HFFc6 (cell line): ENCODE measurements at places on chromosomes 16 and 17. TPM values are rescaled to one million over a fixed set of nuclear protein-coding genes. Genes with fewer than 3 reads are reported as not detected.

NPB gene
- 0.40 to 0.99 TPM (median 0.78 TPM) in 3 replicates for total RNA-seq

HID1 gene
- total RNA-seq = 0.32 to 0.55 TPM (median 0.51 TPM) in 3 replicates

SLC47A1 gene
- total RNA-seq = not detected in 3 replicates

PYY gene
- total RNA-seq = not detected in 3 replicates

SCNN1B gene
- not detected in 3 replicates for total RNA-seq

IGSF6 gene
- total RNA-seq = not detected in 3 replicates

SLC9A5 gene
- 2.7 and 3.3 TPM in 2 replicates for total RNA-seq

RRAD gene
- 0.74 to 1.7 TPM (median 0.99 TPM) in 3 replicates for total RNA-seq

SECTM1 gene
- 2.4 and 4.1 TPM in 2 replicates for total RNA-seq

GRCh38 chr17:62882878-62883277, 74.8 kb upstream of the MARCHF10 start:
- H3K27ac ChIP-seq = no peak overlapping the region
- peaks cover 18% of the 10 kb centered on the region for H3K4me1 ChIP-seq
- no peaks in the 10 kb centered on the region for H3K36me3 ChIP-seq
- no peak overlapping the region for H3K4me3 ChIP-seq
- DNase-seq = peak; percentile 41
- H3K27me3 ChIP-seq = no peaks in the 10 kb centered on the region

DNA sequence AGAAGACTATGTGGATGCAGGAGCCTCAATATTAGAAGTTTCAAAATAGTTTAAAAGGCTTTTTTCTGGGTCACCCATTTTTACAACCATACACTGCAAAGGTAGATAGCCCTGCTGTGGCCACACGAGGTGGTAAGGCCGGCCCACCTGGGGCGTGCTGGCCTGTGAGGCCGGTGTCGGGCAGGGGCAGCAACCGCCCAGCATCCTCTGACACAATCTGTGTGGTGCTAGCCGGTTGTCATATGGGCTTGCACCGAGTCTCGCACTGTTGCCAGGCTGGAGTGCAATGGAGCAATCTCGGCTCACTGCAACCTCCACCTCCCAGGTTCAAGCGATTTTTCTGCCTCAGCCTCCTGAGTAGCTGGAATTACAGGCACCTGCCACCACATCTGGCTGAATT, 44.0 kb downstream of the CFAP20 start:
- H3K27ac ChIP-seq = no peak overlapping the region
- no peaks in the 10 kb centered on the region for H3K36me3 ChIP-seq
- no peaks in the 10 kb centered on the region for H3K4me1 ChIP-seq
- peaks cover 13% of the 10 kb centered on the region for H3K27me3 ChIP-seq
- no peak overlapping the region for H3K4me3 ChIP-seq

DNA sequence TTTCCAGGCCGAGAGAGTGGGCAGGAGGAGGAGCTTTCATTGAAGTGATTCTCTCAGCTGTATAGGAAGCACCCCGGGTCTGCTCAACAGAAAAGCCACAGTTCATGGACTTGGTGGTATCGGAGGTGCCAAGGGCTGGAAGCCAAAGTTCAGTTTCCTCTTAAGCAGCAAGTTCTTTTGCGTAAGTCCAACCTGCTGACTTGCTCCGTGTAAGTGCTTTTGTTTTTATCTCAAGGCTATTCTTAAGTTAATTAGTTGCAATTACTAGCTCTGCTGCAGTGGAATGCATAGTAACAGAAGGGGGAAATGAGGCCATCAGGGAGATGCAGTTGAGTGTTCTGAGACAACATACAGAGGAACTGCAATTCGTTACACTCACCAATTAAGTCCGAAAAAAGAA, 44.6 kb downstream of the SMIM36 start:
- H3K27ac ChIP-seq = no peak overlapping the region
- peaks cover 2% of the 10 kb centered on the region; the same call in 1 of the 2 replicates for H3K27me3 ChIP-seq
- no peaks in the 10 kb centered on the region for H3K4me1 ChIP-seq
- H3K4me3 ChIP-seq = no peak overlapping the region

DNA sequence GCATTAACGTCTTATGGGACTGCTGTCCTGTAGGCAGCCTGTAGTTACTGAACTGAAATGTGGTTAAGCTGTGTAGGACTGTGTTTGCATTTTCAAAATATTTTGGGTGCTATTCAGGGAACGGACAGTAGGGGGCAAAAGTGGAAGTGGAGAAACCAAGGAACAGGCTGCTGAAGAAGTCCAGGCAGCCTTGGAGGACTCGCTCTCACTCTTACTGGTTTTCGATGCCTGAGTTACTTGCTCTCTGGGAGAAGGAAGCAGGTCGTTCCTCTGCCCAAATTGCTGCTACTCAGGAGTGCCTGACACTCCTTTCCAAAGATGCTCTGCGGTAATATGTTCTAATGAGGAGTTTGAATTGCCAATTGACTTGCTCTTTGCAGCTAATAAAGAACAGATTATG, 64.5 kb upstream of the RBFOX1 start:
- H3K4me3 ChIP-seq = no peak overlapping the region
- H3K27me3 ChIP-seq = no peaks in the 10 kb centered on the region
- H3K27ac ChIP-seq = no peak overlapping the region
- no peaks in the 10 kb centered on the region for H3K36me3 ChIP-seq
- no peaks in the 10 kb centered on the region for H3K4me1 ChIP-seq
- no peak for DNase-seq

GRCh38 chr16:31078597-31079341, 4.5 kb downstream of the ZNF646 start:
- no peak overlapping the region for H3K4me3 ChIP-seq
- H3K27ac ChIP-seq = no peak overlapping the region
- peaks cover 15% of the 10 kb centered on the region for H3K4me1 ChIP-seq
- H3K27me3 ChIP-seq = no peaks in the 10 kb centered on the region

DNA sequence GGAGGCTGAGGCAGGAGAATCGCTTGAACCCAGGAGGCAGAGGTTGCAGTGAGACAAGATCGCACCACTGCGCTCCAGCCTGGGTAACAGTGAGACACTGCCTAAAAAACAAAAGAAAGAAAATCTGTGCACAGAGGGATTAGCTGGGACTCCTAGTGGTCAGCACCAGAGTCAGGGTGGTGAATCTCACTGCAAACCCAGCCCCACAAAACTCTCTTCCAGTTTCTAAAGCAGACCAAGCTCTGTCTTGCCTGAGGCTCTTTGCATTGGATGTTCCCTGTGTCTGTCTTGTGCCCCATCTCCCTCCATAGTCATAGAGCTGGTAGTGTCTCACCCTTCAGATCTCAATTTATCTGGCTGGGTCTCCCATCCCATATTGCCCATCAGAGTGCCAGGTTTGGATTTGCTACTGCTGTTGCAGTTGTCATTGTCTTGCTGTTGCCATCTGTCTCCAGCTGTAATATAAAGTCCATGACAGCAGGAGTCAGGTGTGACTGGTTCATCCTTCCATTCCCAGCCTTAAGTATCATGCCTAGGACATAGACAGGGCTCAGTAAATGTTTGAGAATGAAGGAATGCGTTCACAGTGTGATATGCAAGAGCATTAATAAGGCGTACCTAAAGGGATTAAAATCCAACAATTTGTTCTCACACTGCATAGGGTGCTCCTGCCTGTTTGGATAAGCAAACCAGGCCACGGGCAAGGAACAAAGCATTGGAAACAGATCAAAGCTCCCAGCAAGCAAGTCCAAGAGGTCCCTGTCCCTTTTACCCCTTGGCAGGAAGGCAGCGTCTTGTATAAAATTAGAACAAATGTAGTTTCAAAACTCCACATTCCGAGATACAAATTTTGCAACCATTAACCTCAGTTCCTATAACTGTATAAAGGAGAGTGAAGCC, 614.6 kb upstream of the CDH5 start:
- H3K4me3 ChIP-seq = no peak overlapping the region
- no peaks in the 10 kb centered on the region for H3K36me3 ChIP-seq
- H3K27me3 ChIP-seq = peaks cover 29% of the 10 kb centered on the region
- no peak overlapping the region for H3K27ac ChIP-seq
- H3K4me1 ChIP-seq = no peaks in the 10 kb centered on the region

DNA sequence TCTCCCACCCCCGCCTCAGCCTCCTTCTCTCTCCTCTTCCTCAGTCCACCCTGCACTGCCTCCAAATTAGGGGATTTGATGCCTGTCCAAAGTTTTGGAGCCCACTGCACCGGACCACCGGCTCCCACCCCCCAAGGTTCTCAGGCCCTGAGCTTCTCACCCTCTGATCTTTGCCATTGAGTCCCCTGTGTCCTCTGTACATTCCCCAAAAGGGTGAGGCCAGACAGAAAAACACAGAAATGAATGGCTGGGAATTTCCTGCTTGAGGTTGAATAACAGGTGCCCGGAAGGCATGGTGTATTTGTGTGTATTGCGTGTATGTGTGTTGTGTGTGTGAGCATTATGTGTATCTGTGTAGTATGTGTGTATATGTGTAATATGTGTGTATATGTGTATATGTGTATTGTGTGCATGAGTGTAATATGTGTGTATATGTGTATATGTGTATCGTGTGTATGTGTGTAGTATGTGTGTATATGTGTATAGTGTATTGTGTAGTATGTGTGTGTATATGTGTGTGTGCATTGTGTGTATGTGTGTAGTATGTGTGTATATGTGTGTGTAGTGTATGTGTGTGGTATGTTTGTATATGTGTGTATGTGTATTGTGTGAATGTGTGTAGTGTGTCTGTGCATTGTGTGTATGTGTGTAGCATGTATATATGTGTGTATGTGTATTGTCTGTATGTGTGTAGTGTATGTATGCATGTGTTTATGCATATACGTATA, 16.0 kb upstream of the CCL17 start:
- H3K4me1 ChIP-seq = no peaks in the 10 kb centered on the region; the same call in 1 of the 2 replicates
- H3K36me3 ChIP-seq = no peaks in the 10 kb centered on the region
- no peak overlapping the region for H3K27ac ChIP-seq
- no peak overlapping the region for H3K4me3 ChIP-seq
- peaks cover 42% of the 10 kb centered on the region for H3K27me3 ChIP-seq

DNA sequence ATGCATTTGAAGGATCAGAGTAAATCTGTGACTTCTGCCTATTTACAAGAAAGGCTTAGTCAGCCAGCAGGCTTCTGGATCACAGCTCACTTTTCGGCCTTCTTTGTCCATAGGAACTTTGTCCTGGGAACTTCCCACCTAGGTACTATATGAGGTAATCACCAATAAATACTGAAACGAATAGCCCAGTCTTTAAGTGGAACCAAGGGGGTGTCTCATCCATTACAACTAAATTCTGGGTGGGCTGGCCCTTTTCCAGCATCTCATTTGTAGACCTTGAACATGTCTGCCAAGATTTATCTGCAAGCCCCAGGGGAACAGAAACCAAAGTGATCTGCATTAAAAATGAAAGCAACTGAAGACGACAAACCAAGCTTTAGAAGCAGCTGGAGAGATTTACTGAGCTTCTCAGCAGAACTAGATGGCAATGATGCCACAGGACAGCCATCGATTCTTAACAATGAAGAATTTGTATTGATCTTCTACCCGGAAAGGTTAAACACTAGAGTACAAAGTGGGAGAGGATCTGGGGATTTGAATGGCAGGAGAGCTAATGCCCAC, 55.5 kb downstream of the SNX11 start:
- DNase-seq = no peak
- H3K36me3 ChIP-seq = no peaks in the 10 kb centered on the region
- H3K4me1 ChIP-seq = no peaks in the 10 kb centered on the region
- no peak overlapping the region for H3K27ac ChIP-seq
- peaks cover 47% of the 10 kb centered on the region for H3K27me3 ChIP-seq

DNA sequence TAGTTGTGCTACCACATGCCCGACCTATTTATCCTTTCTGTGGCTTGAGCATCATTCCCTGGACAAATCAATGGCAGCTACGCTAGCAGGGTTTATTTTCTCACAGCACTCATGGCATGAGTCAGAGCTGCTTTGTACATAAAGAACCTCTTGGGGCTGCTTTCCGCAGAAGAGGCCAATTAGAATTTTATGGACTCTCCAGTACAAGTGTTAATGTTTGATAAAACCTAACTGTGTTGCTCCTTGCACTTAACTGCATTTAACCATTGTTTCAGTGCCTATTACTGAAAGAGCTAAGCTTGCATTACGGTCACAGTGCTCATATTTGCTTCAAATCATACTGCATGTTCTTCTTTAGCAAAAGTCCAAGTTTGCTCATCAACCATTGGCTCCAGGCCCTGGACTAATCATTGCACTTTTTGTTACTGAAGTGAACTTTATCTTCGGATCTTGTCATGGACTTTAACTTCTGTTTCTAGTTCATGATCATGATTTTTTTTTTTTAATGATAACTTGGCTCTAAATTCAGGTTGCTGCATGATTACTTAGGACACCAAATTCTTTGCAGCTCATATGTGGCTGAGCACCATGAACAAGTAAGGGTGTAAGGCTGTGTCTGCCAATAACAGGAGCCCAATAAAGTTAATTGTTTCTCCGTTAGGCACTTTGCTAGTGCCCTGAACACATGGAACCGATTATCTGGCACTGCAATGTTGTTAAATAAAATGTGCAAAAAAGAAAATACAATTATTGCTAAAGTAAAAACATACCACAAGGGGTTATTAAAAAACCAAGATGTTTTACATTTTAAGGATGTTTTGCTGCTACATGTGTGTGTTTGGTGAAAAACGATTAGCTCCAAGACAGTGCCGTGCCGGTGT, 492.2 kb downstream of the KCNJ2 start:
- no peaks in the 10 kb centered on the region for H3K4me1 ChIP-seq
- H3K4me3 ChIP-seq = no peak overlapping the region
- no peak for DNase-seq
- H3K36me3 ChIP-seq = no peaks in the 10 kb centered on the region
- no peaks in the 10 kb centered on the region for H3K27me3 ChIP-seq

DNA sequence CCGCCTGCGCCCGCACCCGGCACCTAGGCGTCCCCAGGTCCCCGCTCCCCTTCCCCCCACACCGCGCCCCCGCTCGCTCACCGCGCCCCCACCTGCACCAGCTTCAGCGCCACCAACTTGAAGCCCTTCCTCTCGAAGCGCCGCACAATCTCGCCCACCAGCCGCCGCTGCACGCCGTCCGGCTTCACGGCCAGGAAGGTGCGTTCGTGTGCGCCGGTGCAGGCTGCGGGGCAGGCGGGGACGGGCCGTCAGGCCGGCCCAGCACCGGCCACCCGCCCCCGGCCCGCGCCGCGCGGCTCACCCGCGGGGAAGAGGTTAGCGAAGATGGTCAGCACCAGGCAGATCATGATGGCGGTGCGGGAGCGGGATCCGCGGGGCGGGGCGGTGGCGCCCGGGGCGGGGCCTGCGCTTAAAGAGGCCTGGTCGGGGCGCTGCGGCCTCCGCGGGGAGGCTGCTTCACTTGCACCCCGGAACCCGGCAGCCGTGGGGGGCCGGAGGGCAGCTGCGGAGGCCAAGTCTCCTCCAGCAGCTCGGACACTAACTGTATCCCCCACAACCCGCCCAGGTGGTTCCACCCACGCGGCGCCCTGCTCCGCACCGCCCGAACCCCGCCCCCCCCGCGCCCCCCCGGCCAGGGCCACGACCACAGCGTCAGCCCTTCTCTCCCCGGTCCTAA, at the start of gene NME3:
TSS of gene NME3 (minus strand) at position 356 of the 676 bp plus-strand sequence. CDS start at position 347, 9 bp downstream.
- H3K4me1 ChIP-seq = peaks cover 17% of the 10 kb centered on the region
- H3K4me3 ChIP-seq = peak within 1 kb of the TSS; percentile 95
- peaks cover 15% of the 10 kb centered on the region for H3K27me3 ChIP-seq
- H3K27ac ChIP-seq = peak within 1 kb of the TSS; percentile 93
- peaks cover 11% of the 10 kb centered on the region for H3K36me3 ChIP-seq
- peak; percentile 47 for DNase-seq
